ENCODE measurements at places on chromosomes 11 and 22.

- no peak for DNase-seq
Measured at GRCh38 chr11:75203138-75203537, 37.4 kb upstream of the TPBGL start.

DNA sequence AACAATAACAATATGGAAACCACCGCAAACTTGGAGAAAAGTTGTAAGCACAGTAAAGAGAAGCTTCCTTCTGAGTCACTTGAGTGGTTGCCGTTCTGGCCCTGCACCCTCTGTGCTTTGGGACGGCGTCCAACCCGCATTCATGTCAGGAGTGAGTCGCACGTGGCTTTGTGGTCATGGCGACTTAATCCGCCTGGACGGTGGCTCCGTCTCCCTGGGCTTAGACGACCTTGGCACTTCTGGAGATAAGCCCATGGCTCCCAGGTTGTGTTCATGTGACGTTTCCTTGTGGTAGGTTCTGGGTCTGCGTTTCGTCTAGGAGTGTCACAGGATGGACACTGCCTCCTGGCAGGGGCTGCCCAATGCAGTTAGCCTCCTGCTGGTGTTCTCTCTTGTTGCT is 40.5 kb downstream of the TPCN2 start:
- DNase-seq = no peak

DNA sequence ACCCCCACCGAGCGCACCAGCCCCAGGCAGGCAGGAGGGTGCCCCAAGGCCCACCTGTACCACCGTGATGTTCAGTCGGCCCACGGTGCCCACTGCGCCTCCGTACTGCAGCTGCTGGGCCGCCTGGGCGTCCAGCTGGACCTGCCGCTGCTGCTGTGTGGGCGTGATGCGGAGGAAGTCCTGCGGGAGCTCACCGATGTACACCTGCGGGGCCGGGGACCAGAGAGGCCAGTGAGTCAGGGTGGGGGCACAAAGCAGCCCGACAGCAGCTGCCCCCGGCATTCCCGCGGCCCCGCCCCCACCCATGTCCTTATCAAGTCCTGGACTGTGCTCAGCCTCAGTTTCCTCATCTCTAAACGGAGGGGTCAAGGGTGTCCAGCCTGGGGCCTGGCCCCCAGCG is 13.8 kb downstream of the TOLLIP start:
- DNase-seq = no peak

DNA sequence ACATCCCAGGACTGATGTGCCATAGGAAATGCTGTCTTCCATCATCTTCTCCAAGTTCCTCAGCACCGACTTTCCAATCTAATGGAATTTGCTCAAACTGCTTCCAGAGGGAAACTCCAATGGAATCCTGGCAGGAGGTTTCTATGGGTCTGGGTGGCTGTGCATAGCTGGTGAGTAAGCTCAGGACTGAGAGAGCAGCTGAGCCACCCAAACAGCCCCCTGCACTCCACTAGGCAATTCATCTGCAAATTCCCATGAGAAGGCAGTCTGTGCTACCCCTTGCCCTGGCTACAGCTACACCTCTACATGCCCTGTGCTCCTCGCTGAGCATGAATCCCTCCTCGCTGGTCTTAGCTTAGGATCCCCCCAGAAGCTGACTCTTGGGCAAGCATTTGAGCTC is 127.9 kb upstream of the CSNK2A3 start:
- DNase-seq = no peak

GRCh38 chr11:129968591-129969419 is 33.8 kb downstream of the PRDM10 start:
- no peak for DNase-seq

- DNase-seq = no peak
Measured at GRCh38 chr11:299951-300735, 817 bp upstream of the IFITM5 start.

- DNase-seq = no peak
Measured at GRCh38 chr11:102430158-102430836, 22.3 kb downstream of the TMEM123 start.

DNA sequence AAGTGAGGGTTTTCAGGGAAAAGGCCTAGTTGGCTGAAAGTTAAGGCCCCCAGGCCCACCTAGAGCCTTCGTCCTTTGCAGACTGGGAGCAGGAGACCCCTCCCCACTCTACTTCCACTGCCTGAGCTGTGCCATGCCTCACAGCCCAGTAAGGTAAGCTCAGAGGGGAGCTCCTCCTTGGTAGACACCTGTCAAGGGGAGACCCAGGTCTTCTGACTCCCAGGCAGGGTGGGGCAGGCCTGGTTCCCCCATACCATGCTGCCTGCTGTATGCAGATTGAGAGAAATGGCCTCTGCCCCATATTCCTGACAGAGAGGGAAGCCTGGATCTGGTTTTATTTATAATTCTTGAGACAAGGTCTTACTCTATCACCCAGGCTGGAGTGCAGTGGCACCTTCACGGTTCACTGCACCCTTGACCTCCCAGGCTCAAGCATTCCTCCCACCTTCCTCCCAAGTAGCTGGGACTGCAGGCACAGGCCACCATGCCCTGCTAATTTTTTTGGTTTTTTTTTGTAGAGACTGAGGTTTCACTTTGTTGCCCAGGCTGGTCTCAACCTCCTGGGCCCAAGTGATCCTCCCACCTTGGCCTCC is 697 bp downstream of the RAB36 start:
- no peak for DNase-seq

DNA sequence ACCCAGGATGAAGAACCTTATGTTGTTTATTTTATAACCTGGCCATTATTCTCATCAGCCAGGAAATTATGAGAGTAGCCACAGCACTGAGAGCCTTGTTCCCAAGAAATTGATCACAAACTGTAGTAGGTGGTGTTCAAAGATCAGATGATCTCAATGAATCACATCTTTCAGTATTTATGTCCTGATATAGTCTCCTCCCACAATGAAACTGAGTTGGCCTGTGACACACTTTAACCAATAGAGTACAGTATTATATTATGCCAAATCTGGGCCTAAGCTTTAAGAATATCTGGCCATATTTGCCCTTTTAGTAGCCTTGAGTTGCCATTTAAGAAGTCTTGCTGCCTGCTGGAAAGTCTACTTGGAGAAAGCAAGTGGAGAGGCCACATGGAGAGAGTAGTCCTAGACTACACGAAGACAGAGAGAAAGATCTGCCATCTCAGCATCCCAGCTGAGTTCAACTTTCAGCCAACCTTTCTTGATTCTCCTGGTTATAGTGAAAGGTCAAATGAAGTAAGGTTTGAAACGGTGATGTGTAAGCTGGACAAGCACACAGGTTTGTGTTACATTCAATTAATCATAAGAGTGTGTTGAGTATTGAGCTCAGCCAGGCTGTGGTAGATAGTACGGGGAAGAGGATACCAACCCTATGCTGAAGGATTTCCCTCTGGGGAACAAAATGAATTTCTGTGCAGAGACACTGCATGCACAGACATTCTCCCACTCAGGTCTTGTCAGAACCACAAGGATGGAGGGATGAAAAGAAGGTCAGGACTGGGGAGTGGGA is 561.8 kb downstream of the SOX6 start:
- DNase-seq = no peak

GRCh38 chr22:39068033-39068785 is 8.9 kb upstream of the APOBEC3G start:
- DNase-seq = no peak

DNA sequence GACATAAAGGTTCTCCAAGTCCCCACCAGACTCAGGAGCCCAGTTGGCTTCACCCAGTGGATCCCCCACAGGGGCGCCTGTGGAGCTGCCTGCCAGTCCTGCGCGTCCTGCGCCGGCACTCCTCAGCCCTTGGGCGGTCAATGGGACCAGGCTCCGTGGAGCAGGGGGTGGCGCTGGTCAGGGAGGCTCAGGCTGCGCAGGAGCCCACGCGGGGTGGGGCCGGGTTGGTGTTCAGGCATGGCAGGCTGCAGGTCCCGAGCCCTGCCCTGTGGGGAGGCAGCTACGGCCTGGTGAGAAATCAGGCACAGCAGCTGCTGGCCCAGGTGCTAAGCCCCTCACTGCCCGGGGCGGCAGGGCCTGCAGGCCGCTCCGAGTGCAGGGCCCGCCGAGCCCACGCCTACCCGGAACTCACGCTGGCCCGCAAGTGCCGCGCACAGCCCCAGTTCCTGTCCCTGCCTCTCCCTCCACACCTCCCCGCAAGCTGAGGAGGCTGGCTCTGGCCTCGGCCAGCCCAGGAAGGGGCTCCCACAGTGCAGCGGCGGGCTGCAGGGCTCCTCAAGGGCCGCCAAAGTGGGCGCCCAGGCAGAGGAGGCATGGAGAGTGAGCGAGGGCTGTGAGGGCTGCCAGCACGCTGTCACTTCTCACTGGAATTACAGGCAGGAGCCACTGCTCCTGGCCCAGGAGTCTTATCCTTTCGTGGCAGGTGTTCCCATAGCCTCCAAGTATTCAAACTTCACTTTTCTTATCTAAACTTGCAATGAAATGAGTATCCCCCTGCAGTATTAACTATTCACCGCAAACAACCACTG is 22.8 kb upstream of the ZBTB44 start:
- DNase-seq = no peak

DNA sequence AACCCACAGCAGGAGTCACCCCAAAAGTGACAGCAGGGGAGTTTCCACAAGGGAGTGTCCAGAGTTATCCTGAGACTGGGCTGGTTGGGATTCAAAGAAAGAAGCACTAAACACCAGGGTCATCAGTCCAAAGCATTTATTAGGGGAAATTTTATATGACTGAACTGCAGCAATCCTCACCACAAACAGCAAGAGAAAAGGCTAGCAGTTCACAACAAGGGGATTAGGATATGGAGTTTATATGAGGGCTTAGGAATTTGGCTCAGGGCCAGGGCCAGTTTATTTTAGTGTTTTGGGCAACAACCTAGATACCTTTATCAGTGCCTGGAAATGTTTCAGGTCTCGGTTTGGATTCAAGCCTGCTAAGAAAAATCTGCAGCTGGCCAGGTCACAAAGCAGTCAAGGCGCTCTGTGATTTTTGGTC is 4.6 kb upstream of the TMEM126A start:
- no peak for DNase-seq

GRCh38 chr11:21429401-21429800 is 760.0 kb downstream of the NELL1 start:
- DNase-seq = no peak

DNA sequence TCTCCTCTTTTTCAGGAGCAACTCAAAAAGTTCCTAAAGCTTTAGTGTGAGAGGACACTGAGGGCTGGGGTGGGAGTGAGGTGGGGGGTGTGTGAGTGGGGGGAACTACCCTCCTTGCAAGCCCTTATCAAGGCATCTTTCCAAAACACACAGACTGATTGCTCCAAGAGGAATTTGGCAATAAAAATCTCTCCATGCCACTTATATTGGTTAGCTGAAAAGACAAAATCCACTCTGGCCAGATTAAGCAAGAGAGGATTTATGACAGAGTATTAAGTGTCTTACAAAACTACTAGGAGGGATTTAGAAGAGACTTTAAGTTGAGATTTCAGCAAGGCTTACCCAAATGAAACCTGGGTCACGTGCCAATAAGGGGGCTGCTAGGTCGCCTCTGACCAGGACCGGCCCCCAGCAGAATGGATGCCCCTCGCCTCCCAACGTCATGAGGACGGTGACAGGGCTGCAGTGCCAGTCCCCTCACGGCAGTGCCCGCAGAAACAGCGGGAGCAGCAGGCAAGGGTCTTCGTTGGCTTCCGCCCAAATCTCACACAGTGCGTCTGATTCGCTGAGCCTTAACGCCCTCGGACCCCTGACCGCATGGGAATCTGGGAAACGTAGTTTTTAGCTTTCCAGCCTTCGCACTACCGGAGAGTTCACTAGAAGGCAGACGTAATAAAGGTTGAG is 22.1 kb upstream of the CTR9 start:
- DNase-seq = no peak

- no peak for DNase-seq
Measured at GRCh38 chr11:69002570-69003231, 10.3 kb downstream of the MRGPRF start.

GRCh38 chr11:95849087-95849825 is 59.0 kb downstream of the CEP57 start:
- no peak for DNase-seq

- DNase-seq = no peak
Measured at GRCh38 chr11:72972496-72973128, 158.4 kb downstream of the ATG16L2 start.

GRCh38 chr11:11514246-11514645 is 107.6 kb downstream of the GALNT18 start:
- DNase-seq = no peak

Measured in DMS 273 treated with DMSO at 0.1 percent for 48 hours (cell line).